Progenitor cell of endocrine pancreas (in vitro differentiated cells): ENCODE measurements at places on chromosomes 7 and 10. TPM values are rescaled to one million over a fixed set of nuclear protein-coding genes. Genes with fewer than 3 reads are reported as not detected.

GRCh38 chr7:30852744-30853288 lies 58.8 kb upstream of the AQP1 start:
- no peak for DNase-seq

GRCh38 chr10:62618576-62619412 lies 185.7 kb upstream of the ADO start:
- DNase-seq = no peak

HOXA7 gene
- total RNA-seq = 1.4 and 1.5 TPM in 2 replicates

GRCh38 chr10:95864906-95865813 lies 42.6 kb upstream of the CC2D2B start:
- DNase-seq = no peak

SSMEM1 gene
- total RNA-seq = not detected in 2 replicates

DNA sequence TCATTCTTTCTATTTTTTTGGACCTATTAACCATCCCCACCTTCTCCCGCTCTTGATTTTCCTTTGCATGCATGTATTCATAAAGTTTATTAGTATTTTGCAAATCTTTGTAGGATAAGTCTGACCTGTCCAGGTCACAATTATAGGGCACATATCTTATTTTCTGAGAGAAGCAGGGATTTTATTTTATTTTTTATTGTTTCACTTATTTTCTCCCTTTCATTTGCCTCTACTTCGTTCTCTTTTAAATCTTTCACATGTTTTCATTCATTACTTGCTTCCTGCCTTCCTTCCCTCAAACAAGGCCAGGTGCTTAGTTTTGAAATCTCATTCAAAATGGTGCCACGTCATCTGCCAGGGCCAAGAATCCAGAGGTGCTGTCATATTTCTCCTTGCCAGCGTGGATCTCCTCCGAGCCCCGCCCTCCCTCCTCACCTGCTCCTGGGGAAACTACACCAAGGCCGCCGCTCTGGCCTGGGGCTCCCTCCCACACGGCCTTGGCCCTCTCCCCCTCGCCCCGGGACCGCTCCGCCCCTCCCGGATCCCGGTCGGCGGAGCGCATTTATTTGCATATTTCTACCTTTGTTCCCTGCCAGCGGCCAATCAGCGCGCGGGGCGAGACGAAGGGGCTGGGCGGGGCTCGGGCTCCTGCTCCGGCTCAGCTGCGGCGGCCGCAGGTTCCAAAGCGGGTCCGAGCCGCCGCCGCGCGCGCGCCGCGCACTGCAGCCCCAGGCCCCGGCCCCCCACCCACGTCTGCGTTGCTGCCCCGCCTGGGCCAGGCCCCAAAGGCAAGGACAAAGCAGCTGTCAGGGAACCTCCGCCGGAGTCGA lies at the start of gene TSPAN13:
TSPAN13 (plus strand) TSS at position 654 of the 830 bp plus-strand sequence. CDS start 213 bp downstream, outside the sequence.
- DNase-seq = peak; percentile 92

CYP2C19 gene
- 0.42 TPM in 1 of 2 replicates, not detected in the other for total RNA-seq

- DNase-seq = no peak
Observed at GRCh38 chr10:61832866-61833481, 68.5 kb upstream of the ARID5B start.

HOXA5 gene
- total RNA-seq = 12.6 and 18.1 TPM in 2 replicates

DNA sequence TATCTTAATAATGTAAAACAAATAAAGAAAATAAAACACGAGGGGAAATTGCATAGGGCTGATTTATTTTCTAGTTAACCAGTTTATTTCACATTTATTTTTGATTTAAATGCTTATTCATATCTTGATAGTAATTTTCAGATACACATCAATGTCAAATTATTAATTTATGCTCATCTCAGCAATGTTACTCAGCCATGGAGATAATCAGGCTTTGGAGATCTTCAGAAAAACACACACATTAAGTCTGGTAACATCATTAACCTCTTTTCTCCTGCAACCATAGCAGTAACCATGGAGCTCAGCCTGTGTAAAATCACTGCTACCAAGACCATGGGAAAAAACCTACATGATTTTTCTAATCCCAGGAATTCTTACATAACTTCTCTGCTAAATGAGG lies 31.9 kb upstream of the TBX20 start:
- DNase-seq = no peak

FAM25G gene
- total RNA-seq = not detected in 2 replicates

DNA sequence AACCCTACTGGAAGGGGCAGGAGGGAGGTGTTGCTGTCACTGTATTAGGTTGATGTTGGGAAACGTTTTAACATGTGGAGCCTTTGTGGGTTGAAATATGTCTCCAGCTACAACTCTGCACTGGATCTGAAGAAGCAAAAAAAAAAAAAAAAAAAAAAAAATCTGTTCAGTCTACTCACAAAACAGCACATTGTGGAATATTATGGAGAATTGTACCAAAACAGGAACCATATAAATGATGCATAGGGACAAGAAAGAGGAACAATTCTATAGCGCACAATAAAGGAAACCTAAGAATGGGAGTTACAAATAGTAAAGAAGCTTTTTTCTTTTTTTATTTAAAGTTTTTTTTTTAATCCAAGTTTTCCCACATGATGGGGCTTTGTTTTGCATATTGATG lies 63.8 kb downstream of the CCSER2 start:
- DNase-seq = no peak

- DNase-seq = no peak
Observed at GRCh38 chr10:124515244-124515970, 53.8 kb downstream of the LHPP start.

GRCh38 chr10:121311812-121312443 lies 286.3 kb downstream of the FGFR2 start:
- no peak for DNase-seq

- no peak for DNase-seq
Observed at GRCh38 chr7:82723411-82723810, 279.8 kb upstream of the CACNA2D1 start.

DNA sequence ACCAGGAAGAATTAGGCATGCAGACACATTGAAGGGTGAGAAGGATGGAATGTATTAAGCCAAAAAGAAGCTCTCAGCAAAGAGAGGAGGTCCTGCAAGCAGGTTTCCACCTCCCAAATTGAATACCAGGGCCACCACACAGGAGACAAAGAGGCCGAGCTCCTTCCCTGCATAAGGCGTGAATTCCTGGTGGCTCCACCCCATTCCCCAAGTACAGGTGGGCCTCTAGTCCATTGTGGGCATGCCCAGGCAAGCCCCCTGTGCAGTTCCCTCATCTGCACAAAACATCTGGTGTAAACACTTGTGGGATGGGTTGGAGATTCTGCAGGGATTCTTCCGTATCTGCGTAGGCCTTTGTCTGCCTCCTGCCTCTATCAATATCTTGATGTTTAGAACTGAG lies 817.5 kb downstream of the NRG3 start:
- no peak for DNase-seq

GHRHR gene
- not detected in 2 replicates for total RNA-seq

DNA sequence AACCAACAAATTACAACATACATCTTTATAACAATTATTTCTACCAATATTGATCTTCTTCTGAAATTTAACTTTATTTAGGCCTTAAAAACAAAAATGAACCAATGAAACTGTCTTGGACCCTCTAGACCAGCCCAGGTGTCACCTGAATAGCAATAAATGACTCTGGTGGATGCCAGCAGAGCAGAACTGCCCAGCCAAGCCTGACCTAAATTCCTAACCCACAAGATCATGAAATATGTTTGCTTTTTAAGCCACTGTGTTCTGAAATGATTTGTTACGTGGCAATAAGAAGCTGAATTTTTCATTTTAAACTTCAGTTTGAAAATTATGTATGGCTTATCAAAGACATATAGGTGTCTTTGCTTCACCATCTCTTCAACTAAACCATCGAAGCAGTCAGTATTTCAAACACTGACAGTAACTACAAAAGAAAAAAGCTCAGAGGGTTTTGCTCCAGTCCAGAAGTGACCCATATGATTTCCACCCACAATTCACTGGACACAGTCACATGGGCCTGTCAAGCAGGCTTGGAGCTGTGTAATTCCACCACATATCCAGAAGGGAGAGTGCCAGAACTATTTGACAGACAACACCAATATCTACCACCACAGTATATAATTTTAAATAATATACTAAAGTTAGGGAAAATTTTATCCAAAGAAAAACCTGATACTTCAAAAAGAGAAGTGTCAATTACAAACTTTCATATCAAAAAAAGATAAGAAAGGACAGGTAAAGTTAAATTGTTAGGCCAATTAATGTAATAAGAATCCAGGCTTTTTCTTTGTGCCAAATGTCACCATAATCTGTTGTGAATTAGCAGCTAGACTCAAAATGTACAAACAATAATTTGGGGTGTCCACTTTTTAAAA lies 94.5 kb downstream of the KMT2C start:
- DNase-seq = no peak

PAPOLB gene
- 0.07 and 0.10 TPM in 2 replicates for total RNA-seq

CALD1 gene
- 95.4 and 106 TPM in 2 replicates for total RNA-seq
